ENCODE measurements at places on chromosomes 3 and 15.

- no peak for DNase-seq
Observed at GRCh38 chr15:61116825-61117224, 112.3 kb downstream of the RORA start.

DNA sequence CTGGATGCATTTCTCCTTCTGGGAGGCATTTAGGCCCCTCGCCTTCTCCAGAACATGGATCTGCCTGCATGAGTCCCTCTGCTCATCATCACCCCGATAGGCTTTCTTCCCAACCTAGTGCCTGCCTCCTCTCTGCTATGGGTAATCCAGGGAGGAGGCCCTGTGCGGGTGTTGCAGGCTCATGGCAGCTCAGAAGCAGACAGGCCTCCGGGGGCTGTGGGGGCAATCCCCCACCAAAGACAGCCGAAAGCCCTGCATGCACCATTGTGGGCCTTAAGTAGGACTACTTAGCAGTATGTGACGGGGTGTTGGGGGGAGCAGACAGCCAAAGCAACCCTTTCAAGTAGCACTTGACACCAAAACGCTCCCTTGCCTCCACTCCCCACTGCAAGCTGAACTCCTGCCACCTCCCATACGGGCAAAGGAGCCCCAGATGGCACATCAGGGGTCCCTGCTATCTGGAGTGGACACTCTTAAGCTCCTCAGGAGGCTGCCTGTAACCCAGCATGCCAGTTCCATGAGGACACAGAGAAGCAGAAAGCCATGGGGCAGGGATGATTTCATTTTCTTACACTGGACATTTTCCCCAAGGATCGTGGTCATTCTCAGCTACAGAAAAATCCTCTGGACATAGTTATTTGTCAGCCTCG lies 98.8 kb upstream of the HACD2 start:
- no peak for DNase-seq

GRCh38 chr3:46957092-46957820 lies 19.3 kb downstream of the CCDC12 start:
- DNase-seq: no peak

DNA sequence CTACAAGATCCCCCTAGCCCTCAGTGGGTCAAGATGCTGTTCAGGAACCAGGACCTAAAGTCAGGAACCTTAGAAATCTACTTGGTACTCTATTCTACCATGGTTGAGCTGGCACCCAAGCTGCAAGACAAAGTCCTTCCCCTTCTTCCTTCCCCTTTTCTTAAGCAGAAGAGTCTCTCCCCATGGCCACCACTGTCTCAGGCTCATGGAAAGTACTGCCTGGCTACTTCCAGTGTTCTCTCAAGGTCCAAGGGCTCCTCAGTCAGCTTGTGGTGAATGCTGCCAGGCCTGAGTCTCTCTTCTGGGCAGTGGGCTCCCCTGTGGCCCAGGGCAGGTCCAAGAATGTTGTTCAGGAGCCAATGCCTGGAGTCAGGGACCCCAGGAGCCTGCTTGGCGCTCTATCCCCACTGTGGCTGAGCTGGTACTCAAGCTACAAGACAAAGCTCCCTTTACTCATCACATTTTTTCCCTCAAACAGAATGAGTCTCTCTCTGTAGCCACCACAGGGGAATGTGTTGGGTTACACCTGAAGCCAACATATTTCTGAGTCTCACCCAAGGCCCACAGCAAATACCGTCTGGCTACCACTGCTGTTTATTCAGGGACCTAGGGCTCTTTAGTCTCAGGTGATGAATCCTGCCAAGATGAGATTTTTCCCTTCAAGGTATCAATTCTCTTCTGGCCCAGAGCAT lies 18.1 kb upstream of the SLC27A2 start:
- DNase-seq: no peak

Measured in fibroblast of gingiva (primary cell).